ENCODE measurements at places on chromosomes 4 and X. TPM values are rescaled to one million over a fixed set of nuclear protein-coding genes. Genes with fewer than 3 reads are reported as not detected.

Gene FGFRL1
- total RNA-seq: 18.4 TPM

Gene MAGEB2
- total RNA-seq: not detected

Gene ODAPH
- not detected for total RNA-seq

- no peak overlapping the region for H3K27ac ChIP-seq
- H3K27me3 ChIP-seq: peaks cover 16% of the 10 kb centered on the region
- no peak for DNase-seq
- peaks cover 6% of the 10 kb centered on the region for H3K4me1 ChIP-seq
- no peak overlapping the region for H3K4me3 ChIP-seq
- H3K36me3 ChIP-seq: no peaks in the 10 kb centered on the region
Measured at GRCh38 chr4:140343303-140343702, 30.1 kb upstream of the SCOC start.

GRCh38 chr4:7024336-7024890, 18.8 kb upstream of the TADA2B start:
- peaks cover 76% of the 10 kb centered on the region for H3K36me3 ChIP-seq
- no peak for DNase-seq
- H3K4me3 ChIP-seq: no peak overlapping the region
- no peaks in the 10 kb centered on the region for H3K27me3 ChIP-seq
- H3K4me1 ChIP-seq: peaks cover 8% of the 10 kb centered on the region

GRCh38 chr4:96972920-96973319, 1133.0 kb downstream of the PDHA2 start:
- H3K36me3 ChIP-seq: no peaks in the 10 kb centered on the region
- no peak for DNase-seq

- H3K4me3 ChIP-seq: no peak overlapping the region
- DNase-seq: no peak
- H3K27me3 ChIP-seq: no peaks in the 10 kb centered on the region
- no peak overlapping the region for H3K27ac ChIP-seq
- no peaks in the 10 kb centered on the region for H3K36me3 ChIP-seq
Measured at GRCh38 chr4:175092114-175092513, 174.0 kb downstream of the ADAM29 start.

- H3K27ac ChIP-seq: peak overlapping the region; percentile 48
- DNase-seq: no peak
- H3K4me3 ChIP-seq: no peak overlapping the region
- H3K27me3 ChIP-seq: no peaks in the 10 kb centered on the region
- peaks cover 76% of the 10 kb centered on the region for H3K36me3 ChIP-seq
- no peaks in the 10 kb centered on the region for H3K4me1 ChIP-seq
Measured at GRCh38 chr4:42473071-42473684, 75.9 kb downstream of the SHISA3 start.
